ENCODE measurements at places on chromosomes 16 and 17.
A peak's percentile ranks its signal among the peaks of the same experiment; 100 is the strongest.

DNA sequence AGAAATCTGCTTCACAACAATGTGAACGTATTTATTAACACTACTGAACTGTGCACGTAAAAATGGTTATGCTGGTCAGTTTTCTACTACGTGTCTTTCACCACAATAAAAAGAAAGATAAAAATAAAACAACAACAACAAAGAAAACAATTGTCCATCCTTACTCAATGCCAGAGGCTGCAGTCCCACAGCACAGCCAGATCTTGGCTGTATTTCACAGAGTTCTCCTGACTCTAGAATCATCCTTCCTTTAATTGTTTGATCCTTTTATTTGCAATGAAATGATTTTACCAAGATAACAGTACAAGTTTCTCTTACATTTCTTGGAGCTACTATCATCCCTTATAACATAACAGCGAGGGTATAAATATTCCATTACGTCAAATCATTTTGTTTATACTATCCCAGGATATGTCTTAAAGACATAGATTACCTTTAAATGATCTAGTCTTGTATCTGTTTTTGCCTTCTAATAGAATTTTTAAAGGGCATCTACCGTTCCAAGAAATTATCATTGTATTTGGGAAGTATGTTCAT is 103.3 kb downstream of the SLC39A11 start:
- DNase-seq, result peak; percentile 55

DNA sequence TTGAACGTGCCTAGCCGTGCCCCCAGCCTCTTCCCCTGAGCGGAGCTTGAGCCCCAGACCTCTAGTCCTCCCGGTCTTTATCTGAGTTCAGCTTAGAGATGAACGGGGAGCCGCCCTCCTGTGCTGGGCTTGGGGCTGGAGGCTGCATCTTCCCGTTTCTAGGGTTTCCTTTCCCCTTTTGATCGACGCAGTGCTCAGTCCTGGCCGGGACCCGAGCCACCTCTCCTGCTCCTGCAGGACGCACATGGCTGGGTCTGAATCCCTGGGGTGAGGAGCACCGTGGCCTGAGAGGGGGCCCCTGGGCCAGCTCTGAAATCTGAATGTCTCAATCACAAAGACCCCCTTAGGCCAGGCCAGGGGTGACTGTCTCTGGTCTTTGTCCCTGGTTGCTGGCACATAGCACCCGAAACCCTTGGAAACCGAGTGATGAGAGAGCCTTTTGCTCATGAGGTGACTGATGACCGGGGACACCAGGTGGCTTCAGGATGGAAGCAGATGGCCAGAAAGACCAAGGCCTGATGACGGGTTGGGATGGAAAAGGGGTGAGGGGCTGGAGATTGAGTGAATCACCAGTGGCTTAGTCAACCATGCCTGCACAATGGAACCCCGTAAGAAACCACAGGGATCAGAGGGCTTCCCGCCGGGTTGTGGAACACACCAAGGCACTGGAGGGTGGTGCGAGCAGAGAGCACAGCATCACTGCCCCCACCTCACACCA is 724 bp downstream of the GAA start:
- DNase-seq, result no peak

GRCh38 chr16:1497014-1497598 is 3.9 kb downstream of the TELO2 start:
- no peak for DNase-seq

GRCh38 chr17:45334701-45335677 is 18.2 kb upstream of the MAP3K14 start:
- DNase-seq, result no peak

GRCh38 chr17:82007495-82008257 is 15.0 kb downstream of the CENPX start:
- DNase-seq, result no peak

- no peak for DNase-seq
These were observed 21.0 kb upstream of the RBFOX3 start for GRCh38 chr17:79631640-79632431.

- no peak for DNase-seq
These were observed 6.6 kb downstream of the SLC22A31 start for GRCh38 chr16:89193576-89194293.

DNA sequence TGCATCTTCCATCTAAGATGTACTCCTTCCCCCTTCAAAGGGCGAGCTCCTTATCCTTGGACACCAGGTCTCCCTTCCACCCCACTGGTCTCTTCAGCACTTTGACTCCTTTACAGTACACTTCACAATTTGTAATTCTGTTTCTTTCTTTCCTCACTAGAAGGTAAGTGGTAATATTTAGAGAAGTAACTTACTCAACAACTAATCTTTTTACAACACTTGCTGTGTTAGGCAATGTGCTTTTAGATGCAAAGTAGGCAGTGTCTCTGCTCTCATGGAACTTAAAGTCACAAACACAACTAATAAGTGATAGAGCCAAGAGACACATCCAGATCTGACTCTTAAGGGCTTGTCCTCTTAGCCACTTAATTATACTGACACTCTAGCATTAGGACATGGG is 6.4 kb downstream of the SIAH1 start:
- DNase-seq, result no peak

DNA sequence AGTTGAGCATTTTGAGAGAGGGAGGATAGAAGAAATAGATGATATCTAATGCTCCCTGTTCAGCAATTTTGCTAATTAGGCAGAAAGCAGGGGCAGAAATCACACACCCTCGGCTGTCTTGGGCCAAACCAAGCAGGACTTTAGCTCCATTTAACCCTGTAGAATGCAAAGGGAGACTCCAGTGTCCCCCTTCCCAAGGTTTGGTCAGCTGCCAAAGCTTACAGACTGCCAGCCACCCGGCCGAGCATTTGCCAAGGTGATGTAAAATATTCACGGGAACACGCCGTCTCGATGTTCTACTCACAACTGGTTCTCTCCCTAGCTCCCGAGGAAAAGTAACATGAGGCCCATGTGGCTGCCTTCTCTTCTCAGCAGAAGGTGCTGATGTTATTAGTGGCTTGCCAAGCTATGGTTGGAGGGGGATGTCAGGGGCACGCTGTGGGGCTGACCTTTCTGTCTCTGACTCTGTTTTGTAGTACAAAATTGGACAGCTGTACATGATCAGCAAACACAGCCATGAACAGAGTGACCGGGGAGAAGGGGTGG is 155.3 kb downstream of the PITPNC1 start:
- peak; percentile 58 for DNase-seq

DNA sequence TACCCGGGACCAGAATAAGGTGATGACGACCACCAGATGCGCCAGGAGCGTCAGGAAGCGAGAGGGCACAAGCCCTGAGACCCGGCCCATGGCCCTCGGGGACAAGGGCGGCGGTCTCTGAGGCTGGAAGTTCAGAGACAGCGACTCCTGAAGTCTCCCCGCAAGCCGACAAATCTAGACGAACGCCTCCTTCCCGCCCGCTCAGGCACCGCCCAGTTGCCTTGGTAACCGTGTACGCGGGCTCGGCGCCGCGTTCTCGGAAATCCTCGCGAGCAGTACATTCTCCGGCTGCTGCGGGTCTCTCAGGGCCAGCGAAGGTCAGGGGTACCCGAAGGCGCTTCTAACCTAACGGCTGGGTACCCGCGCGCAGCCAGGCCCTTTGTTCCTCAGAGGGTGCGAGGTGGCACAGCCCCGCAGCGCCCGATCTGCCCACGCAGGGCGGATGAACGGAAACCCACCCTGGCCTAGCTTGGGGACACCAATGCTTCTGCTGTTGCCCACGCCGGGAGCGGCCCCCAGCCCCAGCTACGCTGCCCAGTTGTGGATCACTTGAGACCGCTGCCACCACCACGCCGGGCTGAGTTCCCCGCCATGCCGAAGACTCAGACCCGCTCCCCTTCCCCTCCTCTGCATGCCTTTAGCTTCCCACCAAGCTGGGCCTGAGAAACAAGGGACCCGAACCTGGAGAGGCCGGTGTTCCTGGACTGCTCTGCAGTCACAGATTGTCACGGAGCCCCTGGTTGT is at the start of gene TMEM107:
TSS of gene TMEM107 (minus strand) at position 184 of the 744 bp plus-strand sequence. CDS start at position 90, 94 bp downstream.
- peak; percentile 76 for DNase-seq

DNA sequence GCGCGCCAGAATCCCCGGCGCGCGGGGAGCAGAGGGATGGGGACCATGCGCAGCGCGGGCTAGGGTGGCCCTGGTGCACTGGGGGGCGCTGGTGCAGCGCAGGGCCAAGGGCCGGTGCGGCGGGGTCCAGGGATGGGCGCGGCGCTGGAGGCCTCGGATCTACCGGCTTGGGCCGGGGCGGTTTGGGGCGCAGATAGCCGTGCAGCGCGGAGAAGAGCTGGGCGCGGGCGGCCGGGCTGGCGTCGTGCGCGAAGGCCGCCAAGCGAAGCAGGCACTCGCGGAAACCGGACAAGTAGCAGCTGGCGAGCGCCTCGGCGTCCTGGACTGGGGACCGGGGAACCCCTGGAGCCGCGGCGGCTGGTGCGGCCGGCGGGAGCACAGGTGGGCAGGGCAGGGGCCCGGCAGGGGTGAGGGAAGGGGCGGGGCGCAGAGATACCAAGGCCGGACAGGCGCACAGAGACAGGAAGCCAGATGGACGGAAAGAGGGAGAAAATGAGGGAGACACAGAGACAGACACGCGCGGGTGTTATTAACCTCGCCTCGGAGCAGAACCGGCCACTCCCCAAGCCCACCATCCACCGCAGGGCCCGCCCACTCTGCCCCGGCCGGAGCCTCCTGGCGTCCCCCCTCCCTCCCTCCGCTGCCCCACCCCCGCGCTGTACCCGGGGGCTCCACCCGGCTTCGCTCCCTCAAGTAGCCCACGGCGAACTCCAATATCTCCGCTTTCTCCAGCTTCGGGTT is 2.1 kb downstream of the HES7 start:
- DNase-seq, result peak; percentile 74

DNA sequence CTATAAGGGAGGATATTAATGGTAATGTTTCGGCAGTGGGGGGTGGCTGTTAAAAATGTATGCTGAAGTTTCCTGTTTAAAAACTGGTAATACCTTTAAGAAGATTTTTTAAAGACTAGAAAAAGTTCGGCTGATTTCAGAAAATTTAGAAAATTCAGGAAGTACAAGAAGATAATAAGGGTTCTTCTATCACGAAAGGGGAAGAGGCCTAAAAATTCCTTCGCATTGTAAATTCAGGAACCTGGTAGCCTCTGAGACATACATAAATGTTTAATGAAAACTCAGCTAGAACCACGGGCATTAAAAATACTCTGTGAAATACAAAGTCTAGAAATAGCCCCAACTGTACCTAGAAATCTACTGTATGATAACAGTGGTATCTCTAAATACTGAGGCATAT is 181.2 kb downstream of the PARN start:
- no peak for DNase-seq

- no peak for DNase-seq
These were observed 385 bp downstream of the CFAP119 start for GRCh38 chr16:30761427-30761927.

- DNase-seq, result no peak
These were observed 24.7 kb upstream of the PSMD7 start for GRCh38 chr16:74271872-74272271.

DNA sequence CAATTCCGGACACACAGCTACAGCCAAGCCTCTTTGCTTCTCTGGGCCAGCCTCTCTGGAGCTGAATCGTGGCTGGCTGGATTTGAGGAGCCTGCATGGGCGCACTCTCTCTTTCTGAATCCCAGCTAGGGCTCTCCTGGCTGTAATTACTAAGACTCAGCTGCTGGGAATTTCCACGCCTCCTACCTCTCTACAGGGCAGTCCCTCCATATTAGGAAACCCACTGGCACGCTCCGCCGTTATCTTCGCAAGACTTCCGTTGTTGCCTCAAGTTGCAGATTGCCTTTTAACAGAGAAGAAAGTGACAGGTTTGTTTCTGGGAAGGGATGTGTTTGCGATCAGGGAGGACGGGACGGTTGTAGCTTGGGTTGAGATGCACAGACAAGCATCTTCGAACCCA is 188.4 kb upstream of the NLRP1 start:
- no peak for DNase-seq

DNA sequence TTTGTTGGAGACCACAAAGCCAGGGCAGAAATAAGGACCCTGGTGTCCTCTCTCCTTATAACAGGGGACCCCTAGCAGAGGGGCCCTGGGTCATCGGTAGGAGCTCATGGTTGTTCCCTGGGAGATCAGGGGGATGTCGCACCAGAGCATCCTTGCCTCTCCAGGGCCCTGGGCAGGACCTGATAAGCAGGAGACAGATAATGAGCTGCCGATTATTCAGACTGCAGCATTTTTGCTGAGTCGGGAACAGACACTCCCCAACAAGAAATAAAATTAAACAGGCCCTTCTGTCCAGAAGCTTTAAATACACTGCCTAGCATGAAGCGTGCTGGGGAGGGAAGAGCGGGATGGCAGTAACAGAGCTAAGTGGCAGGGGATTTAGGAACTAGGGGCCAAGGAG is 15.4 kb upstream of the GFAP start:
- DNase-seq, result no peak

DNA sequence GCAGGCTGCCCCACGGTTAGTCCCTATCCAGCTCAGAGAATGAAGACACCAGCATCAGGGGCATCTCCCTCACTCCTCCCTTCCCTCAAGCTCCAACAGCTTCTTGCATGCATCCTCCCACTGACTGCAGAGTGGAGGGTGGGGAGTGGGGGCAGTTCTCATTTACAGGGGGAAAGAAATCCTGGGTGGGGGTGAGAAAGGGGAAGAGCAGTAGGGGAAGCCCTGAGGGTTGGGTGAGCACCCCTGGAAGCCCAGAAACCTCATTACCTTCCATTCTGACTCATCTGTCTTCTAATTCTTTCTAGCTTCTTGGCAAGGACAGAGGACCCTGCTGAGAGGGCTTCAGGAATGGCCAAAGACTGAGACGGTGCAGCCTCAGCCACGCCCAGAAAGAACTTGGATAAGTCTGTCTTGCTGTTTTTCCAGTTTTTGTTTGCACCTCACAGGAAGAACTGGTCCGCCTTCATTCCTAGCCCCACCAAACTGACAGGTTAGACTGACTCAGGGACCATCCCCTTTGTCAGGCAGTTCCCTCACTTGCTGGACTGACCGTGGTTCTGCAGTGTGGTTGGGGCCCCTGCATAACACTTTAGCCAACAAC is 52.5 kb upstream of the WSB1 start:
- DNase-seq, result no peak

- no peak for DNase-seq
These were observed 117.0 kb downstream of the AATF start for GRCh38 chr17:37065486-37066321.

- DNase-seq, result no peak
These were observed 105.7 kb downstream of the SYCE1L start for GRCh38 chr16:77304877-77305276.

- no peak for DNase-seq
These were observed 568 bp upstream of the TNK1 start for GRCh38 chr17:7380321-7380720.

DNA sequence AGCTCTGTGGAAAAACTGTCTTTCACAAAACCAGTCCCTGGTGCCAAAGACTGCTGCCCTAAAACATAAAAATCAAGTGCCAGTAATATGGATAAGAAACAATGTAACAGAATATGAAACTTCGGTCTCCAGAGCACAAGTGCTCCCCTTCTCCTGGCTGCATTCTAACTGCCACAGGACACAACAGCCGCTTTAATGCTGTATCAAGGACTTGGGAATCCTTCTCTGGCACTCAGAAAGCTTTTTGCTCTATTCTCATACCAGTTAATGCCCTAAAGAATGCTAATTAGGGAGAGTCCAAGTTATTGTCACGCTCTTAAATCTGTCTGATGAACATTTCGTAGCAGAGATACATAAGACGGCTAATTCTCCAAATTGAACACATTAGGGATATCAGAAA is 90.9 kb downstream of the PARN start:
- no peak for DNase-seq

All from midbrain (tissue), 1 donor.